ENCODE measurements at places on chromosomes 13 and 19. TPM values are rescaled to one million over a fixed set of nuclear protein-coding genes. Genes with fewer than 3 reads are reported as not detected.

GRCh38 chr13:77836423-77836822 is 82.2 kb downstream of the EDNRB start:
- no peaks in the 10 kb centered on the region for H3K4me1 ChIP-seq
- H3K36me3 ChIP-seq: no peaks in the 10 kb centered on the region
- no peak for DNase-seq
- no peaks in the 10 kb centered on the region for H3K27me3 ChIP-seq
- H3K4me3 ChIP-seq: no peak overlapping the region
- H3K27ac ChIP-seq: no peak overlapping the region

DNA sequence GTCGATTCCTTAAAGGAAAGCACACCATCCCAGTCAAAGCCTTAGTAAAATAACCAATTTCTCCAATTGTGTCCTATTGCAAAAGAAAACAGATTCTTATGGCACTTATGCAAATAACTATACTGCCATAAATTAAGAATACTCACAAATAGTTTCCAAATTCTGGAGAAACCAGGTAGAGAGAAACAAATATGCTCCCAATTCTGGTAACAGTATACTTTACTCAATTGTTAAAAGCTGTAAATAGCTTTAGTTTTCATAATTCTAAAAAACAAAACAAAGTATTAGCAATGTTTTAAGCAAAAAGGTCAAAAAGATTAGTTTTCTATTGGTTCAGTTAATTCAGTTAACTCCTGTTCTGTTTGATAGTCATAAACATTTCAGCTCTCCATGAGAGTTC is 18.2 kb upstream of the UBAC2 start:
- H3K36me3 ChIP-seq: no peaks in the 10 kb centered on the region
- no peaks in the 10 kb centered on the region for H3K4me1 ChIP-seq
- no peak overlapping the region for H3K4me3 ChIP-seq
- DNase-seq: no peak

- H3K27me3 ChIP-seq: no peaks in the 10 kb centered on the region
- H3K4me3 ChIP-seq: no peak overlapping the region
- no peak for DNase-seq
These were observed 37.0 kb downstream of the ZNF136 start for GRCh38 chr19:12199757-12200419.

- H3K4me1 ChIP-seq: no peaks in the 10 kb centered on the region
- no peaks in the 10 kb centered on the region for H3K36me3 ChIP-seq
- H3K27me3 ChIP-seq: no peaks in the 10 kb centered on the region
- no peak overlapping the region for H3K27ac ChIP-seq
These were observed 2650.8 kb downstream of the PCDH9 start for GRCh38 chr13:64579331-64579730.

The KIR2DL1 gene
- not detected for total RNA-seq

DNA sequence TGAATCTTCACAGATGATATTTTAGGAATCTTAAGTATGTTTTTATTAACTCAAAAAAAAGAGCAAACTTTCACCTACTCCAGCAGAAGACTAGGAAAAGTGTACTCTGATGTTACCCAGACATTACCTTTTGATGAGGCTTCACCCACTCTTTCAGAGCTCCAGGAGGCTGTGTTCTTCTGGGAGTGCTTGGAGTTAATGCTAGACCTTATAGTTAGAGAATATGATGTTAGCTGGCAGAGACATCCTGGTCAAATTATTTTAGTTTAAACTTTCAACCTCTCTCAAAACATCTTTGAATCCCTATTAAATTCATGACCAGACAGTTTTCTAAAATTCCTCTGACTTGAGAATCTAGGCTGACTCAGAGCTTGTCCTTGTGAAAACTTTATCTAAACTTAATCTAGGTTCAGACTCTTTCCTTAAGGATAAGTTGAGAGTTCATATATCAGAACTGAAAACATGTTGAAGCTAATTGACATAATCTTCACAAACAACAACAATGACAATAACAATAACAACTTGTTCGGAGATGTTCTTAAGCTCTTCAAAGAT is 82.8 kb downstream of the ITGBL1 start:
- no peaks in the 10 kb centered on the region for H3K27me3 ChIP-seq
- no peak overlapping the region for H3K27ac ChIP-seq
- no peaks in the 10 kb centered on the region for H3K4me1 ChIP-seq
- H3K4me3 ChIP-seq: no peak overlapping the region
- DNase-seq: no peak
- no peaks in the 10 kb centered on the region for H3K36me3 ChIP-seq

The ZNF506 gene
- 57.8 TPM for total RNA-seq

DNA sequence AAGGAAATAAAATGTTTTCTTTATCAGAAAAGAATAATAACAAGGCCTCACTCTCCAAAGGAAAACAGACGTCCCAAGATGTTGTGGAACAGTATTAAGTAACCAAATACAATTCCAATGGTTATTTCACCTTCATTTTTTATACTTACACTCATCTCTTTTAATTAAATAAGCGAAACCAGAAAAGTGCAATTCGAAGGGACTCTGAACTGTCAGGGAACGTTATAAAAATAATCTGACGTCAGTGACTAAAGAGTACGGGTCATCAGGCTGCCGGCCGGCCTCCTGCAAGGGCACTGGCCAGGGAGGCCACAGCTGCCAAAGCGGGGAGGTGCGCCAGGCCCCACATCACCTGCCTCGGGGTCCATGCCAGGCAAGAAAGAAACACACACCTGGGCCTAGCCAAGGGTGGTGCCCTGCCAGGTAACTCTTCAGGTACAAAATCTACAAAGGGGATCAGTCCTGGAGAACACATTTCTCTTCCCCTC is 61.2 kb downstream of the CDADC1 start:
- H3K27me3 ChIP-seq: no peaks in the 10 kb centered on the region
- H3K4me1 ChIP-seq: peaks cover 3% of the 10 kb centered on the region
- no peak overlapping the region for H3K4me3 ChIP-seq
- no peaks in the 10 kb centered on the region for H3K36me3 ChIP-seq

DNA sequence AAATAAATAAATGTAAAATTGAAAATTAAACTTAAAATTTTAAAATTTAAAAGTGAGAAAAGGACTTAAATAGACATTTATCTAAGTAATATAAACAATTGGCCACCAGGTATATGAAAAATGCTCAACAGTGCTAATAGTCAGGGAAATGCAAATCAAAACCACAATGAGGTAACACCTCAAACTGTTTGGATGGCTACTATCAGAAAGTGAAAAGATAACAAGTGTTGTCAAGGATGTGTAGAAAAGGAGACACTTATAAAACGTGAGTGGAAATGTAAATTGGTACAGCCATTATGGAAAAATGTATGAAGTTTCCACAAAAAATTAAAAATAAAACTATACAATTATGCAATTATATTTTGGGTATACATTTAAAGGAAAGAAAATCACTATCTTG is 752.2 kb downstream of the EFNB2 start:
- no peaks in the 10 kb centered on the region for H3K27me3 ChIP-seq
- H3K4me1 ChIP-seq: no peaks in the 10 kb centered on the region
- no peak overlapping the region for H3K4me3 ChIP-seq
- no peaks in the 10 kb centered on the region for H3K36me3 ChIP-seq

GRCh38 chr13:110628477-110628793 is 13.1 kb downstream of the NAXD start:
- H3K36me3 ChIP-seq: no peaks in the 10 kb centered on the region
- H3K27ac ChIP-seq: peak overlapping the region; percentile 20
- no peaks in the 10 kb centered on the region for H3K4me1 ChIP-seq
- no peaks in the 10 kb centered on the region for H3K27me3 ChIP-seq
- DNase-seq: no peak

- DNase-seq: no peak
- H3K4me3 ChIP-seq: no peak overlapping the region
- H3K27ac ChIP-seq: no peak overlapping the region
These were observed 30.7 kb upstream of the WDFY2 start for GRCh38 chr13:51553531-51553930.

The ZNF723 gene
- total RNA-seq: not detected

The IQCN gene
- 9.5 TPM for total RNA-seq

- DNase-seq: no peak
- no peaks in the 10 kb centered on the region for H3K4me1 ChIP-seq
- no peaks in the 10 kb centered on the region for H3K27me3 ChIP-seq
- no peak overlapping the region for H3K27ac ChIP-seq
- H3K36me3 ChIP-seq: no peaks in the 10 kb centered on the region
These were observed 431.1 kb downstream of the EFNB2 start for GRCh38 chr13:106104281-106104901.

DNA sequence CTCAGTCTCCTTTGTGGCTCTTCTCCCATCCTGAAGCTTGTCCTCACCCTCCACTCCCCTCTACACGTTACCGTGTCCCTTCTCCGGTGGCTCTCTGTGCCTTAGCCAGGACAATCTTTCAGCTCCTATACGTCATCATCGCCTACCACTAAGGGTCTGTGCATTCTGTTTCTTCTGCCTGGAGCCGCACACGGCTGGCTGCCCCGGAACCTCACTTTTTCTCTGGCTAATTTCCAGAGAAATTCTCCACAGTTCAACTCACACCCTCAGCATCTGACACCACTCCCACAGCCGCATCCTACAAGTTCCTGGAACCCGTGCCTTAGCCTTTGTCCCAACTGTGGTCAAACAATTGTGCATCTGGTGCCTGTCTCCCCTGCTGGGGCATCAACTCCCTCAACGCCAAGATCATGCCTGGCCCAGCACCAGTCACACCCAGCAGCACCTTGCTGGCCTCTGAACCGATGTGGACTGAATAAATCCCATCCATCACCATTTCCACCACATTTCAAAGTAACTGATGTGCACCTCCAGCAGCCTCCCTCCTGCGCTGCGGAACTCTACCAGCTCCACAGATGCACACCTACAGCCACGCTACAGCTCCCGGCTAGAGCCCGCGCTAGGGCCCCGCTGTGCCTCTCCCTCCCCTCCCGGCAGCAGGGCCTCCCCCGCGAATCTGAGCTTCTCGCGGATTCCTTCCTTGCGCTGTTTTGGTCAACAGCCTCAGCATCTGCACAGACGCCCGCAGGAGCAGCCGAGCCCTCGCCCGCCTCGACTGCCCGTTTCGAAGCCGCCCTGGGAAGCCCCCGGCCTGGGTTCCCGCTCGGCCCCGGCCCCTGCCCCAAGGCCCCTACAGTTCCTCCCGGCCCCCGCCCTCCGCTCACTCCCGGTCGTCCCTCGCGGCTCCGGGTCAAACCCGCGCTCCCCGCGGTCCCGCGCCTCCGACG is 689 bp downstream of the DCUN1D2 start:
- H3K36me3 ChIP-seq: no peaks in the 10 kb centered on the region
- peak overlapping the region; percentile 91 for H3K4me3 ChIP-seq
- H3K27me3 ChIP-seq: no peaks in the 10 kb centered on the region
- H3K4me1 ChIP-seq: peaks cover 12% of the 10 kb centered on the region
- no peak for DNase-seq

GRCh38 chr13:77981281-77981881 is 62.8 kb upstream of the EDNRB start:
- no peak overlapping the region for H3K27ac ChIP-seq
- no peaks in the 10 kb centered on the region for H3K27me3 ChIP-seq
- H3K4me3 ChIP-seq: no peak overlapping the region
- no peak for DNase-seq

The ATP12A gene
- total RNA-seq: not detected

The KIR2DL4 gene
- 0.32 TPM for total RNA-seq

The ZNF493 gene
- total RNA-seq: 23.0 TPM

Data from breast epithelium (tissue), 4 donors.